CD4-positive, alpha-beta T cell treated with Interleukin-6 at 100 ng/mL for 8 hours (primary cell): ENCODE measurements at places on chromosomes 2 and 18.

DNA sequence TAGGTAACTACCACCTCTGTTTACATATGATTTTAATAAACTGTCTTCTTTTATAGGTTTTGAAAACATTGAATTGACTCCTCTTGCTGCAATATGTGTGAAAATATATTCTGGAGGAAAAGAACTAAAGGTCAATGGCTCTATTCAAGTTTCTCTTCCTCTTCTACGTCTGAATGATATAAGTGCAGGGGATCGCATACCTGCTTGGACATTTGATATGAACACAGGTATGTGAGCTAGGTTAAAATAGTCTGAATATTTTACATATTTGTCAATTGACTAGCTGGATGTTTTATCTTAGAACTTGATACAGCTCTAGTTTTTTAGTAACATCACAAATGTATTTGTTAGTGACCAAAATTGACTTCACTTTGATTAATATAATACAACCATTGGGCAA is 57.2 kb downstream of the FAM171B start:
- DNase-seq, result no peak

- DNase-seq, result no peak
These were observed 101.7 kb downstream of the FAM210A start for GRCh38 chr18:13624563-13625237.

- no peak for DNase-seq
These were observed 106.7 kb upstream of the ARL4C start for GRCh38 chr2:234603619-234604018.

GRCh38 chr2:6770006-6770405 is 95.7 kb downstream of the CMPK2 start:
- no peak for DNase-seq

- DNase-seq, result no peak
These were observed 14.0 kb upstream of the NTSR2 start for GRCh38 chr2:11683966-11684365.

GRCh38 chr2:146678516-146678915 is 1166.3 kb upstream of the ACVR2A start:
- DNase-seq, result no peak

DNA sequence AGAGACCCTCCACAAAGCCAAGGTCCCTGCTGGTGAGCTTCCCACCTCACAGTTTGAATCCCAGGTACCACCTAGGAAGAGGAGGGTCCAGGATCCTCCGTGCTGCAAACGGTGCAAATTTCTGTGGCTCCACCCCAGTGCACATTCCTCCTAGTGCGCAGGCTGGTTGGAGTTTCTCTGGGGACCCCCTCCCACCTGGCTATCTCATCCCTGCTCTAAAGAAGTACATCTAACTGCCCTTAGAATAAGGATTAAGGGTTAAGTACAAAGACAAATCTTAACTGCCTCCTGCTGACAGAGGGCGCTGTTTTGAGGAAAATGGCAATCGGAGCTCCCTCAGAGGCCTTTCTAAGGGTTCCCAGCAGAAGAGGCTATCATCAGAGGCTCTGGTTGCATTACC is 109.6 kb upstream of the FSIP2 start:
- DNase-seq, result no peak

DNA sequence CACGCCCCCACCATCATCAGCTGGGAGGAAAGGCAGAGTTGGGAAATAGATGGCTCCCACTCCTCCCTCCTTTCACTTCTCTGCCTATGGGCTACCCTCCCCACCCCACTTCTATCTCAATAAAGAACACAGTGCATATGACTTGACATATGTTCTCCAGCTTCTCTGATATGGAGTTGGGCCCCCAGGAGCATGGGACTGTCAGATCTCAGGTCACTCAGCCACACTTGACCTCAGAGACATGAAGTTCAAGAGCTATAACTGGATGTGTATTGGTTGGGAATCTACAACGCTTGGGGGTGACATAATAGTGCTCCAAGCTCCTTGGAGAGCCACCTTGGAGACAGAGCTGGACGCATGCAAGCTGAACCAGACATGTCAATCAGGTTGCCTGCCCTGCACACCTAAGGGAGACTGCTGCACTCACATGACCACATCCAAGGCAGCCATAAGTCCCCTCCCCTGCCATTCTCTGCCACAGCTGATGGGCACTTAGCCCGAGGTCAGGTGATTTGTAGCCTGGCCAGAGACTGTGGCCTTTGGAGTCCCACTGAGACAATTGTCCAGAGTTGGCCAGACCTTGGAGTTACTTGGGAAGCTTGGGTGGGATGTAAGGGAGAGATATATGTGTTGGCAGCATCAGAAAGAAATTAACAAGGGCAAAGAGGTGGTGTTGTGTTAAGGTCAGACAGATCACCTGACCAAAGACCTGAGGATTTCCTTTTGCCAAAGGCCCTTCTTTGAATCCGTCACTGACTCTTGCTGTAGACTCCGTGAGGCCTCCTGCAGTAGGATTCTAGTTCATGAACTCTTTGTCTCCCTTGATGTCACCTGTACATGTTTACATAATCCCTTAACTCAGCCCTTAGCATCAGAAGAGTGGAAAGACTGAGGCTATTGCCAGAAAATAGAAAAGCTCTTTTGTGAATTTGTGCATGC is 3.7 kb downstream of the INHA start:
- DNase-seq, result no peak

DNA sequence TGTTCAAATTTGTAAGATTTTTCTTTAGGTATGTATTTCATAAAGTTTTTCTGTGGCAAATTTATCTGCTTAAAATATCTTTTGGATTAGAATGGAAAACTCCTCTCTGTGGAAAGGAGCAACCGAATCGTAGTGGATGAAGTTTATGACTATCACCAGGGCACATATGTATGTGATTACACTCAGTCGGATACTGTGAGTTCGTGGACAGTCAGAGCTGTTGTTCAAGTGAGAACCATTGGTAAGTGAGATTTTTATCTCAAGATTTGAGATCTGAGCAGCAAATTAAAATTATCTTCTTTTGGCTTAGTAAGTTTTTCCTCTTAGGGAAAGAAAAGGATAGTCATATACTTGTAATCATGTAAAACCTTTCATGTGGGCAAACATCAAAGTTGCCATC is 14.2 kb downstream of the IL18RAP start:
- no peak for DNase-seq

DNA sequence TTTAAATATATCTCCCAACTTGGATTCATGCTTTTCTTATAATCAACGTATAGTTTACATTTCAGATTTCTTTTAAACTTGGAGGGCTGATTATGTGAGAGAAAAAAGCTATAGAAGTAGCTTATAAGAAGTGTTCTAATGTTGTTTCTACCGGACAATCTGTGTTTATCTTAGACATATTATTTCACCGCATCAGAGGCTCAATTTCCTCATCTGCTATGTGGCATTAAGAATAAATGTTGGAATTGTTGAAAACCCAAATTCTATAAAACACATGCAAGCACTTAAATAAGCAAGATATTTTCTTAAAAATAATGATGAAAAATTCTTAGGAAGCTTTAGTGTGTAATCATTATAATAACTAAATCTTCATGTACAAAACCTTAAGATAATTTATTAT is 407.9 kb downstream of the HRH4 start:
- no peak for DNase-seq

DNA sequence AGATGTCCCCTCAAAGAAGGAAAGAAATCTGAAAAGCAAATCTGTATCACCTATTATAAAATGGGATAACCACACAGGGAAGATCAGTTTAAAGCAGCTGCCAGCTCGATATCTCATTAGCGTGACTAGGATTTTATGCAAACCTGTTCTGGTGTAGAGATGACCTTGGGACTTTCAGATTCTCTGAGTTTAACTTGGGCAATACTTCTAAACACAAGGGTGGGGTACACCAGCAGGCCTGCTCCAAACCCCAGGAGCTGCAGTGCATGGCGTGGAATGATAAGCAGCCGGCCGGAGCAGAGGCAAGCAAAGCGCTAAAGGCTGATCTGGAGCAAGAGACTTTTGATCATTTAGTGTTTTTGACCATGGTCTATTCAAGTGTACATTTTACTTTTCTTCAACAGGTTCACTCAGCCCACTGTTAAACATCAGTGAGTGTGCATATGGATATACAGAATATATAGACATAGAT is 4.7 kb downstream of the SERTAD2 start:
- DNase-seq, result no peak

DNA sequence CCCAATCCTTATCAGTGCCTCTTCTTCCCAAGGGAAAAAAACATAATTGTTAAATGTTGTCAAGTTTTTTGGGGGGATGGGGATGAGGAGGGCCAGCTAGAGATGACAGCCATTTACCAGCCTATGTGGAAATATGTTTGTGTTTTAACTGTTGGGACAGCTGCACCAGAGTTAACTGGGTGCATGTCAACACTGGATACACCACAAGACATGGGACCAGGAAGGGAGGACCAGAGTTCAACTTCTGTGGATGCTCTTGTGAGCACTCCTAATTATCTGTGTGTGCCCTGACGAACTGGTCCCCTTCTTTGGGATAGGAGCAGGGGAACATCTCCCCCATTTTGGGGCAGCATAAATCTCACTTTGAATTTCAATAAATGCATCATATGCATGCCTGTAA is 66.1 kb upstream of the FZD5 start:
- no peak for DNase-seq

DNA sequence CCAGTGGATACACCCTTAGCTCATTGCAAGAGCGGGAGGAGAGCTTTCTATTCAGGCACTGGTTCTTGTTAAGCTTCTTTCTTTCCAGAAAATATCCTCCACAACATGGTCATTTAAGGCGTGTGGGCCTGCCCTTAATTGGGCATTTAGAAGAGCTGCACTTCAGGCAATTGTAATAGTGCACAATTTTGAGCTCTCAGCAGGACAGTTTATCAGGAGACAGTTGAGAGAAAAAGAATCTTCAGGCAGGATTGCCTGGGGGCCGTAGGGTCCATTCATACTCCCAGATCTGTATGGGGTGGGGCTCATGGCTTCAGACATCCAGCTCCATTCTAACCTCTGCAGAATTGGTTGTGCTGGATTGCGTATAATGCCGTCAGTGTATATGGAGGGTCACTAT is 6.0 kb upstream of the EPC2 start:
- DNase-seq, result no peak

GRCh38 chr2:189213250-189213649 is 33.7 kb upstream of the COL5A2 start:
- no peak for DNase-seq

GRCh38 chr2:150644298-150645067 is 157.0 kb upstream of the RND3 start:
- DNase-seq, result no peak

- DNase-seq, result no peak
These were observed 58.8 kb downstream of the MFSD6 start for GRCh38 chr2:190466819-190467446.

- no peak for DNase-seq
These were observed 31.2 kb downstream of the FTCDNL1 start for GRCh38 chr2:199819746-199820145.

DNA sequence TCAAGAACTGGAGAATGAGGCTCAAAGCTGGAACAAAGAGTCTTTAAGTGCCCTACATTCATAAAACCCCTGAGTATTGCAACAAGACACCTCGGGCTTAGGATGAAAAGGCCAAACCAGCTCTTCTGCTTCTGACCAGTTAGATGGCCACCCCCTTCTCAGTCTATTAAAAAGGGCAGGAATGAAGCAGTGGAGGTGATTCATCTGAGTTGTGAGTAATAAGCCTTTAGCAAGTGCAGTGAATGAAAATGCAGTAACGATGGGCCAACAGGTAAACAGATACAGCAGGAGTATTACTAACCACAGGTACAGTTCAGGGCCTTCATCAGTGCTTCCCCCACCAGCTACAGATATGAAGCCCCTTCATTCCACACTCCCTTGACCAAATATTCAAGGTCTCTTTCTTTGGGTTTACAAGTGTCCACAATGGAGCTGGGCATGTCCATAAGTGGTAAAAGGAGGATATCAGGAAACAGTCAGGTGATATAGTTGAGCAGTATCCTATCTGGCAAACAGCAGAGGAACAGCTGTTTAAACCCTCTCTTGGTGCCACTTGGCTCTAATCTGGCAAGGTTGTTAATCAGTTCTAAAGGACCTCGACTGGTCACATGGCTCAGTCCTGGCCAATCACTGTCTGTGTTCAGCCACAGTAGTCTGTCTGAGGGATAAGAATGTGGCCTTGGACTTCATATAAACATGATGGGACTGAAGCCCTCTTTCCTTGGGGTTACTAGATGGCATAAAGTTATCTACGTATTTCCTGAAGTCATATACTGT is 17.8 kb downstream of the SERPINB13 start:
- DNase-seq, result no peak

GRCh38 chr2:33106115-33106514 is 159.4 kb downstream of the LTBP1 start:
- DNase-seq, result no peak

- no peak for DNase-seq
These were observed 39.1 kb downstream of the MRPL35 start for GRCh38 chr2:86238354-86238753.

- no peak for DNase-seq
These were observed 2.9 kb upstream of the DSG4 start for GRCh38 chr18:31373641-31374040.

DNA sequence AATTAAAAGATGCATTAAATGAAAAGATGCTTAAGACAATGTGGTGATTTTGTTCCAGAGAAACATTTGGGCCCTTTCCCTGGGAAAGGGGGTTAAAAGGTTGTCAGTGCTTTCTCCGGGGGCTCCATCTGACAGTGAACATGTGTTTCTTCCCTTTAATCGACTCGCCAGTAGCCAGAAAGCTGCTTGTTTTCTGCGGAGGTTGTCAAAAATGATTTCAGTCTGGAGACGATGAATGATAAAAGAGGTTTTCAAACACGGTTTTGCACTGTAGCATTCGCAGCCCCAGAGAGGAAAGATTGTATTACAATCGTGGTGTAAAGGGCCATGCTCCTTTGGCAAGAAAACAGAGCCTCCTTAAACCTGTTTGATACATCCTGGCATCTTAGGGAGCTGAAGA is 111.5 kb upstream of the MEIS1 start:
- DNase-seq, result no peak

GRCh38 chr18:21672521-21673267 is 31.9 kb downstream of the ABHD3 start:
- DNase-seq, result no peak

- DNase-seq, result no peak
These were observed 1.8 kb downstream of the TRABD2A start for GRCh38 chr2:84878896-84879583.

DNA sequence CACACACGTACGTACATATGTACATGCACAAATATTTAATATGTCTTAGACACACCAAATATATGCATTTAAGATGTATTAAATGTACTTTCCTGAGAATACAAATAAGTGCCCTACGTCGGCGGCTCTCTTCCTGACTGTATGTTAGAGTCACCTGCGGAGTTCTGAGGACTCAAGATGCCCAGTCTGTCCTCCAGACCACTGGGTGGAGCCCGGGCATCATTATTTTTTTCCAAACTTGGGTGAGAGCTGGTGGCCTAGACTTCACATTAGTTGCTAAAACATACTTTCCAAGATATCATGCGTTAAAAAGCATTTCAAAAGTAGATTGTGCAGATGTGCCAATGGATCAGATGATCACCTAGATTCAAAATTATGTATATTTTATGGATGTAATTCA is 2.9 kb downstream of the IL18R1 start:
- DNase-seq, result peak; percentile 30
